Left ventricle myocardium inferior (tissue), 1 donor: ENCODE measurements at places on chromosomes 3 and 15. TPM values are rescaled to one million over a fixed set of nuclear protein-coding genes. Genes with fewer than 3 reads are reported as not detected.

DNA sequence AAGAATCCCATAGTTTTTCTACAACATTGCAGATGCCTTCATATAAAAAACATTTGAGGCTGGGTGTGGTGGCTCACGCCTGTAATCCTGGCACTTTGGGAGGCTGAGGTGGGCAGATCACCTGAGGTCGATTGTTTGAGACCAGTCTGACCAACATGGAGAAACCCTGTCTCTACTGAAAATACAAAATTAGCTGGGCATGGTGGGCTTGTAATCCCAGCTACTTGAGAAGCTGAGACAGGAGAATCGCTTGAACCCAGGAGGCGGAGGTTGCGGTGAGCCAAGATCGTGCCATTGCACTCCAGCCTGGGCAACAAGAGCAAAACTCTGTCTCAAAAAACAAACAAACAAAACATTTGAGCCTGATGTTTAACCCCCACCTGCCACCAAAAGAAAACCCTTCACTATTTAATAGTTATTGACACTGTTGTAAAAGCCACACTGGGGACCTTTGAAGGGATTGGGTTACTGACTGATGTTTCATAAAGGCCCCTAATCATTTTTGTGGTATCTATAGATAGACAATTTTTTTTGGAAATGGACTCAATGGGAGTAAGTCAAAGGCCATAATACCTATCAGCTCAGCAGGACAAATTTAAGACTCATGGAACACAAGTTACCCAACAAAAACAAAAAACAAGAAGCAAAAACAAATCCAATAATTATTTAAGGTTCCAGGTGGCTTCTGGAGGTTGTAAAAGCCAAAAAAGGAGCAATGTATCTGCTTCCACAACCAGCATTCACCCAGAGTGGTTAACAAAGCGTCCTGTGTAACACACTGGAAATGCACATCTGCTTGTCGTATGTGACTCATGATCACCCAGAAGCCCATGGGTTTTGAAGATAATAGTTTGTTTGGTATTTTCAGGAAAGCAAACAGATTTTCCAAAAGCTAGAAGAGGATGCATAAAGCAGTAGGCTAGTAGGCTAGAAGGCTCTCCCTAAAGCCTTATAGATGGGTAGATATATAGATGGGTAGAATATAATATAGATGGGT, 41.2 kb downstream of the CDCP1 start:
- no peak overlapping the region for H3K4me3 ChIP-seq
- H3K27ac ChIP-seq: no peak overlapping the region
- H3K4me1 ChIP-seq: peaks cover 7% of the 10 kb centered on the region
- H3K36me3 ChIP-seq: no peaks in the 10 kb centered on the region
- no peaks in the 10 kb centered on the region for H3K27me3 ChIP-seq

DNA sequence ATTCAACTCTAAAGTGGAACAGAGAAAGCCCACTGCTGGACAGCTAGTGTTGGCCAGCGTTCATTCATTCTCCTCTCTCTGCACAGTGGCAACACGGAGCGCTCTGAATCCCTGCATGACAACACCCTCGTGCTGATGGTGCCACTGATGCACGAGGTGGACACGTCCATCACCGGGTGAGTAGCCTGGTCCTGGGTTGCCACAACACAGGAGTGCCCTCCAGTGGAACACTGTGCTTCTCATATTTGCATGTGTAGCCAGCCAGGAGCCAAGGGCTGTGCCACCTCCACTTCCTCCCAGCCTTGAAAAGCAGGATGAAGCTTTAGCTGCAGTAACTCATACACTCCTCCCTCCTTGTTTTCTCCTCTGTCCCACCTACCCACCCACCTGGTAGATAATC, 120.0 kb upstream of the CTDSPL start:
- H3K36me3 ChIP-seq: peaks cover 17% of the 10 kb centered on the region
- peaks cover 72% of the 10 kb centered on the region for H3K4me1 ChIP-seq
- peak overlapping the region; percentile 59 for H3K27ac ChIP-seq
- no peaks in the 10 kb centered on the region for H3K27me3 ChIP-seq

- H3K4me1 ChIP-seq: no peaks in the 10 kb centered on the region
- no peak overlapping the region for H3K4me3 ChIP-seq
- no peak overlapping the region for H3K27ac ChIP-seq
- no peak for DNase-seq
Observed at GRCh38 chr15:79960502-79961212, 10.3 kb downstream of the BCL2A1 start.

GRCh38 chr15:49649987-49650386, 29.1 kb downstream of the DTWD1 start:
- H3K4me1 ChIP-seq: peaks cover 11% of the 10 kb centered on the region
- H3K27ac ChIP-seq: no peak overlapping the region
- H3K27me3 ChIP-seq: no peaks in the 10 kb centered on the region
- H3K36me3 ChIP-seq: no peaks in the 10 kb centered on the region
- no peak for DNase-seq

LRTM1 gene
- total RNA-seq: not detected

- H3K4me3 ChIP-seq: no peak overlapping the region
- H3K4me1 ChIP-seq: peaks cover 63% of the 10 kb centered on the region
- no peaks in the 10 kb centered on the region for H3K27me3 ChIP-seq
- H3K36me3 ChIP-seq: no peaks in the 10 kb centered on the region
- H3K27ac ChIP-seq: peak overlapping the region; percentile 95
- DNase-seq: no peak
Observed at GRCh38 chr3:188949456-188949855, 222.3 kb upstream of the TPRG1 start.

GRCh38 chr15:101445562-101446517, 43.7 kb downstream of the PCSK6 start:
- H3K27ac ChIP-seq: peak overlapping the region; percentile 82
- H3K27me3 ChIP-seq: no peaks in the 10 kb centered on the region
- H3K36me3 ChIP-seq: no peaks in the 10 kb centered on the region
- DNase-seq: peak; percentile 87
- H3K4me1 ChIP-seq: peaks cover 63% of the 10 kb centered on the region

GRCh38 chr15:74199297-74199652, 3.3 kb downstream of the STRA6 start:
- no peak overlapping the region for H3K4me3 ChIP-seq
- no peak overlapping the region for H3K27ac ChIP-seq
- H3K4me1 ChIP-seq: peaks cover 33% of the 10 kb centered on the region
- no peaks in the 10 kb centered on the region for H3K36me3 ChIP-seq
- H3K27me3 ChIP-seq: no peaks in the 10 kb centered on the region

DNA sequence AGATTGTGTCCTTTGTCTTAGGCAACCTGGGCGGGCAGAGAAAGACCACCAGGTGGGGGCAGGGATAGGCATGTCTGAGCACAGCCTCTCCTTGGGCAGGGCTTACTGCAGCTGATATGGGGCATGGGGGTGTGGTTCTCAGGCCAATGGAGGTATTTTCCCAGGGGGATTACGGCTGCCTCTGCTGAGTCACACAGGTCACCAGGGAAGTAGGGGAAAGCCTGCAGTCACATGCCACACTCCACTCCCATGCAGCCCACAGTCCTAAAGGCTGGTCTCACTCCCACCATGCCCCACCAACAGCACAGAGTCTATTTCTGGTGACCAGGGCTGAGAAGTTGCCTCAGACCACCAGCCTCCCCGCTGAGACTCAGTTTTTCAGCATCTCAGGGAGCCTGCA, 466.4 kb downstream of the DIPK2A start:
- no peaks in the 10 kb centered on the region for H3K4me1 ChIP-seq
- H3K4me3 ChIP-seq: no peak overlapping the region
- H3K36me3 ChIP-seq: no peaks in the 10 kb centered on the region
- DNase-seq: no peak

CPEB1 gene
- 1.6 TPM for total RNA-seq

DNA sequence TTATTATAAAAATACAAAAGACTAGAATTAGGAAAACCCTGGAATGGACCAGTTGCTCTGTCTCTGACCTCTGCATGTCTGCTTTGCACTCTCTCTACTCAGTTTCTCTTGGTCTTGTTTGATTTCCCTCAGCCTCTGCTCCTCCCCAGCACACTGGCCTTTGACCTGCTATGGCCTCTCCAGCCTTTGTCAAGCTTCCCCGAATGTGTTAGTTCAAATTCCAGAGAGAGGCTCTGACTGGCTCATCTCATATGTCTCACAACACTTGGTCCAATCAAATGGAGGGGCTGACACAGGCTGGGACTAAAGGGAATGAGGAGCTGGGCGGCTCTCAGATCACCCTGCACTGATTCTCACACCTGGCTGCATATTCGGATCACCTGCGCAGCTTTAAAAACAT, 52.4 kb upstream of the CMTM8 start:
- no peak overlapping the region for H3K4me3 ChIP-seq
- H3K27me3 ChIP-seq: no peaks in the 10 kb centered on the region
- no peaks in the 10 kb centered on the region for H3K36me3 ChIP-seq
- no peak for DNase-seq
- H3K27ac ChIP-seq: no peak overlapping the region
- no peaks in the 10 kb centered on the region for H3K4me1 ChIP-seq

- H3K4me3 ChIP-seq: no peak overlapping the region
- H3K4me1 ChIP-seq: peaks cover 26% of the 10 kb centered on the region
- no peak for DNase-seq
- H3K27ac ChIP-seq: peak overlapping the region; percentile 77
Observed at GRCh38 chr15:101044625-101045235, 125.6 kb downstream of the LRRK1 start.

DNA sequence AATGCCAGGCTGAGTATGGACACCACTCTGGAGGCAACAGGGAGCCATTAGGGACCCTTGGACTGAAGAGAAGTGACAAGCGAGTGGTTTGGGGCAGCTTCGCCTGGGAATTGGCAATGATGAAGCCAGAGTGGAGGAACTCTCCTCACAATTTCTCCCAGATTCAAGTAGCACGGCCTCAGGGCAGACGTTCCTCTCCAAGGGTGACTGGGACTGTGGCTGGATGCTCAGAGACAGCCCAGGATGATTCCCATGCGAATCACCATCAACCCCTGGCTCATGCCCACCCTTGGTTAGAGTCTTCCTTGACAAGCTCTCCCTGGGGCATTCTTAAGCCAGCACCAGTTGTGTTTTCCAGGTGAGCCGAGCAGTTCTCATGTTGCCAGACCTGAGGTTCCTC, 16.3 kb upstream of the DOCK3 start:
- no peak for DNase-seq
- no peaks in the 10 kb centered on the region for H3K36me3 ChIP-seq
- no peak overlapping the region for H3K4me3 ChIP-seq
- H3K27me3 ChIP-seq: no peaks in the 10 kb centered on the region
- H3K27ac ChIP-seq: no peak overlapping the region
- no peaks in the 10 kb centered on the region for H3K4me1 ChIP-seq

- H3K4me1 ChIP-seq: no peaks in the 10 kb centered on the region
- no peak overlapping the region for H3K4me3 ChIP-seq
- DNase-seq: no peak
- no peaks in the 10 kb centered on the region for H3K36me3 ChIP-seq
- H3K27me3 ChIP-seq: no peaks in the 10 kb centered on the region
- no peak overlapping the region for H3K27ac ChIP-seq
Observed at GRCh38 chr15:67977414-67978089, 76.6 kb upstream of the PIAS1 start.

SCG5 gene
- total RNA-seq: not detected

- H3K27ac ChIP-seq: no peak overlapping the region
- H3K27me3 ChIP-seq: no peaks in the 10 kb centered on the region
- DNase-seq: no peak
- no peaks in the 10 kb centered on the region for H3K4me1 ChIP-seq
- H3K4me3 ChIP-seq: no peak overlapping the region
Observed at GRCh38 chr3:176615826-176616225, 581.5 kb downstream of the TBL1XR1 start.

DNA sequence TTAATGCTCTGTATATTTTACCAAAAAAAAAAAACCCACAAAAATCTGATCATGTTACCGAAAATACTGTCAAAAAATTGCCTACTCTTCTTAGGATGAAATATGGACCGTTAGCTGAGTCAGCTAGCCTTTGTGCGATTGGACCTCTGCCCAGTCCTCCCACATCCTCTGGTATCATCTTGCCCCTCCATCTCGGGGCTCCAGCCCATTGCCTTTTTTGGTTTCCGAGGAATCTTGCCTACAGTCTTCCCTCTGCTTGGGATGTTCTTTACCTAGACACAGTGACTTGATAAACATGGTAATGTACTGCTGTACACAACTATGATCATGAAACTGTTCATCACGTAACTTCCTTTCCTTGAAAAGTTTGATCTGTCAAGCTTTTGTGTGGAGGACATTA, 371.4 kb downstream of the SV2B start:
- H3K36me3 ChIP-seq: no peaks in the 10 kb centered on the region
- no peaks in the 10 kb centered on the region for H3K4me1 ChIP-seq
- no peak for DNase-seq
- H3K27me3 ChIP-seq: peaks cover 4% of the 10 kb centered on the region
- H3K4me3 ChIP-seq: no peak overlapping the region

CFAP20DC gene
- not detected for total RNA-seq

DNA sequence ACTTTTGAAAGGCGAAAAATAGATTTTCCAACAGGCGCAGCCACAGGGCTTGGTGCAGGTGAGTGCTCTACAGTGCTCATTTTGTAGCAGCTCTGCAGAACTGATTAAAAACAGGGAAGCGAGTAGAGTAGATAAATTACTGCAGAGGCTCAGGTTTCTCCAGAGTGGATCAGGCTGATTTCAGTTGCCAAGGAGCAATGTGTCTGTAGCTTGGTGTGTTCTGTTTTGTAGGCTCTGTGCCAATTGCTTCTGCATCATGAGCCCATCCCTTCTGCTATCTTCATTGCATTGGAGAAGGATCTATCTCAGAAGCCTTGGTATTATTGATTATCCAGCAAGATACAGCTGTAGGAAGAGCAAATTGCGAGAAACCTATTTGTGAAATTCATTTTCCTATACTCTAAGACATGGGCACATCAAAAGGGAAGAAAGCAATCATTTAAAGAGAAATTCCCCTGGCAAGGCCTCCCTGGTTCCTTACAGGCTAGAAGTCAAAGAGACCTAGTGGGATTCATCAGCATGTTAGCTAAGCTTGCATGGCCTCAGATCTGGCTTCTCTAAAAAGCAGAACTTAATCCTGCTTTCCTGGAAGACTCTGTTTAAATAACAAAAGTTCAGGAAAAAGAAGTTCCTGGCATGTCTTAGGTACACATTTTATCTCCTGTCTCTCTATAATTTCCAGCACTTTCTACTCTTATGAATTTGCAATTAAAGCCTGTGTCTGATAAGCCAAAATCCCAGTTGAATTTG, 432.4 kb upstream of the ATP10A start:
- peaks cover 12% of the 10 kb centered on the region for H3K4me1 ChIP-seq
- no peak overlapping the region for H3K27ac ChIP-seq
- H3K4me3 ChIP-seq: no peak overlapping the region
- H3K36me3 ChIP-seq: no peaks in the 10 kb centered on the region
- DNase-seq: no peak

DNA sequence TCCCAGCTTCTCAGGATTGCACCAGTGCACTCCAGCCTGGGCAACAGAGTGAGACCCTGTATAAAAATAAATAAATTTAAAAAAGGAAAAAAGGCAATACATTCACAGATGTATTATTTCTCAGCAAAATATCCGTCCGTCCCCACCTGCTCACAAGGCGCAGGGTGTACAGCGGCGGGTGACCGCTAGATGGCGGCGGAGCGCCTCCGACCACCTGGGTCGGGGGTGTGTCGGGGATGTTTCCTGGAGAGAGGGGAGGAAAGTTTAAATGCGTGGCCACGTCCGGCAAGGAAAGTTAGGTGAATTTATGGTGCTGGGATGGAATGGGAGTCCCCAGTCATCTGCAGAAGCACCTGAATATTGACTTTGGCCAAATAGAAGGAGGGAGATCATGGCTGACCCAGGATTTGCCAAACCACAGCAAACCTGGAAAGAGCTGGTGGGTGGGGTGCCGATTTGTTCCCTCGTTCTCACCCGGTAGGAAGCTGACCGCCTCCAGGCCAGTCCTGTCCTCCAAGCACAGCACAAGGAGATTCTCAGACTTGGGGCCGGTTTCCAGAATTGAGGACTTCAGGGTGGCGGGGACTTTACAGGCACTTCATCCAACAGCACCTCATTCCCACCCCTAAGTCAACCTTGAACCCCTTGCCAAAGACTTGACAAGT, 88.3 kb downstream of the TMEM266 start:
- peaks cover 14% of the 10 kb centered on the region for H3K4me1 ChIP-seq
- H3K4me3 ChIP-seq: no peak overlapping the region
- H3K27ac ChIP-seq: no peak overlapping the region
- no peak for DNase-seq
